Cerebellar nuclear complex (tissue), 1 donor: ENCODE measurements at places on chromosomes 4 and X.

DNA sequence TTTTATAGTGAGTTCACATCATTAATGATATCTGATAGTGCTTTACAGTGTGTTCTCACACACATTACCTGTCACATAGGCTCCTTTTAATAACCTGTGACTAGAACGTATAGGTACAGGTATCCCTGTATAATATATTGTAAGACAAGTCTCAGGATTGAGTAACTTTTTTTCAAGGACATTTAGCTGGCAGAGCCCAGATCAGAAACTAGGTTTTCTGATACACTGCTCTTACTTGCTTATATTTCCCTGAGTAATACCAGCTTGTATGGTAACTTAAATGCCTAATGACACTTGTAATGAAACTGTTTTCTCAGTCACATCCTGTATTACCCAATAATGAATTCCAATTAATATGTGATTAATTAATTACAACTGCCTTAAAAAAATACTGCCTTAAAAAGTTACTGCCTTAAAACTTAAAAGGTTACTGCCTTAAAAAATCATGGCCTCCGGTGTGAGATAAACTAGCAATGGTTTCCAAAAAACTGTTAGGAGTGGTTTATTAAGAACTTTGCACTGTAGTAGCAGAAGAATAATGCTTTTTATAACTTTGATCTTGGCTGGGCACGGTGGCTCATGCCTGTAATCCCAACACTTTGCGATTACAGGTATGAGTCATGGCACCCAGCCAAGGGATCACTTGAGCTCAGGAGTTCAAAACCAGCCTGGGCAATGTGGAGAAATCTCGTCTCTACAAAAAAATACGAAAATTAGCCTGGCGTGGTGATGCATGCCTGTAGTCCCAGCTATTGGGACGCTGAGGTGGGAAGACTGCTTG lies 11.9 kb downstream of the COPS4 start:
- no peak for DNase-seq

DNA sequence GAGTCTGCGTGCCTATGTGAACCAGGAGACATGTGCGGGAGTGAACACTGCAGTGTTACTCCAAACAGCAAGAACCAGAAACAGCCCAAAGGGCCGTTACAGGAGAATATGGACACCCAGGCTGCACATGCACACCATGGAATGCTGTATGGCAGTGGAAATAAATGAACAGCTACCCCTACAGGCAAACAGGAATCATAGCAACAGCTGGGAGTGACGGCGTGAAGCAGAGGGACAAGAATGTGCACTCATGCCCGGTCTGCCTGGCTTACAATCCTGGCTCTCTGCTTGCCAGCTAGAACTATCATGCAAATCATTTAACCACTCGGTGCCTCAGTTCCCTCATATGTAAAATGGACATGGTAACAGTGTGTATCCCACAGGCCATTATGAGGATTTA lies 16.6 kb downstream of the GPKOW start:
- DNase-seq, result no peak

DNA sequence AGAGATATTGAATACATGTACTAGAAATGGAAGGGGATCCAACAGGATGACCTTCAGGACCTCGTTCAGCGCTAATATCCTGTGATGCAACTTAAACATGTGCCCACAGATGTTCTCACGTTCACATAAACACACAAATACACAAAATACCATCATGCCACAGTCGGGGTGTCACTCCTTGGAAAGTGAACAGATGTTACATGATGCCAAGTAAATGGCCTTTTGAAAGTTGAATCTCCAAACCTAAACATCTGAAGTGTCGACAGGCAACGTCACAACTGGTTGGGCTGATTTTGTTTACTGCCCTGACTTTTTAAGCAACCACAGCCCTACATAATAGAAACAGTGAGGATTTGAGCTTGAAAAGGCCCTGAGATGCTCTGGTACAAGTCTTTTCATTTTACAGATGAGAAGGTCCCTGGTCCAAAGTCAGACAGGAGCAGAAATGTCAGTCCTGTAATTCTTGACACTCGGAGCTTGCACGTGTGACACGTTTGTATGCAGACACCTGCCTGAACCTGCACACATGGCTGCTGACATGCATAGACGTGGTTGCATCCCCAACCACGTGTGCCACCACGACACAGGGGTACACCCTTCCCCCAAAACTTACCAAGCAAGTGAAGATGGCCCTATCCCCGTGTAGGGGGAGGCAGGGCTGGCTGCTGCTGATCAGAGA lies 23.5 kb upstream of the BCORL1 start:
- DNase-seq, result no peak

GRCh38 chr4:9816285-9816684 lies 34.9 kb downstream of the DRD5 start:
- DNase-seq, result no peak

DNA sequence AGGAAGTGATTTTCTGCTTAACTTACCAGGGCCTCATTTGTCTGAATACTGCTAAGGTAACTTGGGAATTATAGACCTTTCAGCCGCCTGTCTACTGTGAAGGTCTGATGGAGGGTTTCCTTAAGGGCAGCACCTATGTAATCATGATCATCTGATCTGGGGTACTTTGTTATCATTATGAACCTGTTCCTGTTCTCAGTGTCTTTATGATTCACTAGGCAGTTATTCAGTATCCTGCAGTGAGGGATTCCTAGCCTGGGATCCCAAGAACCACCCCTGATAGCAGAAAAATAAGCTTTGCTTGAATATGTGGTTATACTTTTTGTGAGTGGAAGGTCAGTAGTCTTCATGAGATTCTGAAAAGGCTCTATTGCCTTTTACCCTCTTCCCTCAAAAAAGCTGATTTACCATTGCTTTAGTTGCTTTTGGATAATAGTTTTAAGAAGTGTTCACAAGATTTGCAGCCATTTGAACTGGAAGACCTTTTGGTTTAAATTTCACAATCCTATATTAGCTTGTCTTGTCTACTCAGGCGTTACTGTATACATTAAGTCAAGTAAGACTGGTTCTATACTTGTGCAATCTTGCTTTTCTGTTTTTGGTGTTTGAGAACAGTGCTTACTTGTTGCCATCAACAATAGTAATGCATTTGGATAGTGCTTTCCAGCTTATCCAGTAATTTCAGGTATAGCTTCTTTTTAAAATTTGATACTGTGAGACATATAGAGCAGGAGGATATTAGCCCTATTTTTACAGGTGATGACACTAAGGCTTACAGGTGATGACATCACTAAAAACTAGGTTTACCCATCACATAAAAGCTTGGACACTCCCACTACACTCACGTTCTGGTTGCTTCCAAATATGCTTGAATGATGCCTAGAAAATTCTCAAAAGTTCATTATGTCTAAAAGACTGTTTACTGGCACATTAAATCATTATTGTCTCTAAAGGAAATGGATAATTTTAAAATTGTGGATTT lies 60.0 kb downstream of the FHIP1A start:
- no peak for DNase-seq

- DNase-seq, result no peak
Observed at GRCh38 chr4:168325591-168325990, 7.0 kb upstream of the DDX60 start.

- DNase-seq, result no peak
Observed at GRCh38 chr4:159242427-159242826, 139.5 kb downstream of the RAPGEF2 start.

- no peak for DNase-seq
Observed at GRCh38 chrX:790783-791360, 160.3 kb downstream of the SHOX start.

DNA sequence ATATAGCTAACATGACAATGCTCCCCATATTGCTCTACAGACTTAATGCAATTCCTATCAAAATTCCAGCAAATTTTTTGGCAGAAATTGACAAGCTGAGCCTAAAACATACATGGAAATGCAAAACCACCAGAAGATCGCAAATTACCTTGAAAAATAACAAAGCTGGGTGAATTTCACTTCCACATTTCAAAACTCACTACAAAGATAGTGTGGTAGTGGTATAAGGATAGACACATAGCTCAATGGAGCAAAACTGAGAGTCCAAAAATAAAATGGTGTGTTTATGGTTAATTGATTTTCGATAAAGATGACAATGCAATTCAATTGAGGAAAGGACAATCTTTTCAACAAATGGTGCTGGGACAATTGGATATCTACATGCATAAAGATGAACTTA lies 65.8 kb downstream of the SLC9A7 start:
- no peak for DNase-seq

DNA sequence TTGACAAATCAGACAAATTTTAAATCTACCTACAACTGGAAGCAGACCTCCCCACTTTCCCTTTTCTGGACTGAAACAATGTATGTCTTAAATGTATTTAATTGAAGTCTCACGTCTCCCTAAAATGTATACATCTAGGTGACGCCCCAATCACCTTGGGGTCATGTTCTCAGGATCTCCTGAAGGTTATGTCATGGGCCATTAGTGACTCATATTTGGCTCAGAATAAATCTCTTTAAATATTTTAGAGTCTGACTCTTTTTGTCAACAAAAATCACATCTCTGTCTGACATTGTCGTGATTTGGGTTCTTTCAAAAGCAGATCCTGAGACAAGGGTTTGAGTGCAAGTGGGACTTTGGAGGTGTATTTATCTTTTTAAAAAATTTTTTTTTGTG lies 26.2 kb upstream of the BOD1L1 start:
- no peak for DNase-seq

DNA sequence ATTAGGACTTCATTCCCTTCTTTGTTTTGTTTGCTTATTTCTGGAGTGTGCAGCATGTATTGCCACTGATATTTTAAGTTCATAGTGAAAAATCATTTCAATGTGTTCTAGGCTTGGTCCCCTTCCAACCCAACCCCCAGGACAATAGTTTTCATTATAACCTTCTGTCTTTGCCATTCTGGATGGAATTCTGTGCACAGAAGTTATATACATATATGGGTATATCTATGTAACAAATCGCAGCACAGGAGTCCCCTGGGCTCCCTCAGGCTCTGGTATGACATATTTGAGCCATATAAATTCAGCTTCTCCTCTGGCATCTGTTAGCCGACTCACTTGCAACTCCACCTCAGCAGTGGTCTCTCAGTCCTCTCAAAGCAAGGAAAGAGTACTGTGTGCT lies at the start of gene TNMD:
TNMD (plus strand) TSS at position 326 of the 400 bp plus-strand sequence. CDS start 83 bp downstream, outside the sequence.
- no peak for DNase-seq

DNA sequence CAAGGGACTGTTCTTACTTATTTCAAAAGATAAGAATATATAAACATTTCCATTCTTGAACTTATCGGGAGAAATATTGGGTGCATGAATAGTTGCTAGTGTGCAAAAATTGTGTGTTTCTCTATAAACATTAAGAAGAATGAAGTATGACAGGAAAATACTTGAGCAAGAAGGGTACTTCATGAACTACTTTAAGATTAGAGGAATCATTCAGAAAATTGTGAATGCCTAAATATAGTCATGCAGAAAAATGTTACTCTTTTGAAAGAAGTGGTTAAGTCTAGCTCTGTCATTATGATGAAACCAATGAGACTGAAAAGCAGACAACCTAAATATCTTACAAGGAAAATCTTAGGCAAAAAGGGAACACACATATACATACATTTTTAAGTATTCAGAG lies 207.8 kb upstream of the PCDH18 start:
- no peak for DNase-seq

DNA sequence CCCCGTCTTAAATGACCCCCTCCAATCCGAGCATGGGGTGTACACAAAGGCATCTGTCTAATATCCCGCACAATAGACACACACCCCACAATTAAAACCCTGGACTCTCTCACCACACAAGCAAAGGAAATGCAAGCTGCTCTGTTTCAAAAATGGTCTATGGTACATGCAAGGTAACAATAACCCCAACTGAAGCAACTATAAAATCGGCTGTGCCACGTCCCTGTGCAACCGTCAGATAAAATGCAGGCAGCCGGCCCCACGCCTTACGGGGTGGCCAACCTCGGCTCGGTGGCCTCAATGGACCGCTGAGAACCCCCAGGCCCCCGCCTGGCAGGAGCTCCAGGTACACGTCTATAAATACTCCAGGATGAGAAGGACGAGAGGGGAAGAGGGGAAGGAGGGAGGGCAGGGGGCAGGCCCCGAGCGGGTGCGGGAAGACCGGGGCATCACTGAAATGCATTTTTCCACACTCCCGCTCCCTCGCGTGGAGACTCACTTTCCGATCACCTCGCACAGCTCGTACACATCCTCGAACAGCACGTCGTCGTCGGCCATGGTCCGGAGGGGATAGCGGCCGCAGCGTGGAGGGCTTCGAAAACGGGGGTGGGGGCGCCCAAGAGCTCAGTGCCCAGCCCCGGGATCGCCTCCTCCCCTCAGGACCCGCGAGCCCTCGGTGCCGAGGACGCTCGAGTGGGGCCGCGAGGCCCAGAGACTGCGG lies 763 bp downstream of the CASK start:
- no peak for DNase-seq

GRCh38 chr4:140693562-140693961 lies 62.6 kb downstream of the TBC1D9 start:
- no peak for DNase-seq

DNA sequence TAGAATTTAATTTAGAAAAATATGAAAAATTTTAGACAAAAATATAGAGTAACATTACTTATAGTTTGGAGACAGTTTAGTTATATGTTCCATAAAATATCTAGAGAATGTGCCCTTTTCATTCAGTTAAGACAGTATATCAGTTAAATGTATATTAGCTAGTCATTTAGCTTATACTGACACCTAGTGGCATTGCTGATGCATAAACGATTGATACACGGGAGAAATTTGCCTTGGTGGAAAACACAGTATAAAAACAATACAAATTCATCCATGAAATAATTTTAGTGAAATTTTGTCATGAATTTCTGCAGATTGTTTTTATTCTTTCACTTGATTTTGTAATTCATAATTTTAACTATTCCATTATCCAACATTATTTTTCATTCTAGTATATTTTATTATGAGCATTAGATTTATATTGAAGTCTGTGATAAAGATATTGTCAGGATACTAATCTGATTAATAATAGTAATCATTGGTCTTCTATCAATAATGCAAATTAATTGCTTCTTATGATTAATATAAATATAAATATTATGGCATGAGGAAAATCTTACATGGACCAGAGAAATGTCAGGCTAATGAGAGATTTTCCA lies 219.0 kb downstream of the TLL1 start:
- no peak for DNase-seq

- DNase-seq, result no peak
Observed at GRCh38 chr4:151407466-151408379, 1.3 kb upstream of the FHIP1A start.

GRCh38 chr4:105092768-105093167 lies 53.9 kb upstream of the TET2 start:
- DNase-seq, result no peak

DNA sequence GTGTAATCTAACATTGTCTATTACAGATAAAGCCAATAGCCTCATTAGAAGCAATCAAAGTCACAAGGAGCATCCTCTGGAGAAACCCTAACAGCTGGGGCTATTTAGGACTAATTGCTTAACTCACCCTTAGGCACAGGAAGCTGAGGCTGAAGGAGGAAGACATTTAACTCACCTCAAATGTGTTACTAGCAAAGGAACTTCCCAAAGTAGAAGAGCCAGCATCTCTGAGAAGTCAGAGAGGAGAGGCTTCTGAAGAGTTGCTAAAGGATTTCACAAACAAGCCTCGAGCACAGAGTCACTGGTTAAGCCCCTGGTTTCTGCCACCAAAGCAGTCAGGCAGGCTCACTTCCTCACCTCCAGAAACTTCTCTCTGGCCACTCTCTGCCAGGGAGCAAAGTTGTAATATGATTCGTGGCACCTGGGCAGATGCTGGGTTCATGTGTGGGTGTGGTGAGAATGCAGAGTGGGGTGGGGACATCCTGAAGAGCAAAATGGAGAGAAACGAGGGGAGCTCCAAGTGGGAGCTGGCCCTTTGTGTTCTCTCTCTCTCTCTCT lies 201.3 kb downstream of the HS6ST2 start:
- no peak for DNase-seq

GRCh38 chr4:152776352-152776751 lies 3.2 kb downstream of the TIGD4 start:
- DNase-seq, result no peak
